Fibroblast of the aortic adventitia (primary cell): ENCODE measurements at places on chromosomes 16 and 17.
A peak's percentile ranks its signal among the peaks of the same experiment; 100 is the strongest.

GRCh38 chr17:18038149-18038850 lies 668 bp downstream of the ATPAF2 start:
- no peak for DNase-seq

DNA sequence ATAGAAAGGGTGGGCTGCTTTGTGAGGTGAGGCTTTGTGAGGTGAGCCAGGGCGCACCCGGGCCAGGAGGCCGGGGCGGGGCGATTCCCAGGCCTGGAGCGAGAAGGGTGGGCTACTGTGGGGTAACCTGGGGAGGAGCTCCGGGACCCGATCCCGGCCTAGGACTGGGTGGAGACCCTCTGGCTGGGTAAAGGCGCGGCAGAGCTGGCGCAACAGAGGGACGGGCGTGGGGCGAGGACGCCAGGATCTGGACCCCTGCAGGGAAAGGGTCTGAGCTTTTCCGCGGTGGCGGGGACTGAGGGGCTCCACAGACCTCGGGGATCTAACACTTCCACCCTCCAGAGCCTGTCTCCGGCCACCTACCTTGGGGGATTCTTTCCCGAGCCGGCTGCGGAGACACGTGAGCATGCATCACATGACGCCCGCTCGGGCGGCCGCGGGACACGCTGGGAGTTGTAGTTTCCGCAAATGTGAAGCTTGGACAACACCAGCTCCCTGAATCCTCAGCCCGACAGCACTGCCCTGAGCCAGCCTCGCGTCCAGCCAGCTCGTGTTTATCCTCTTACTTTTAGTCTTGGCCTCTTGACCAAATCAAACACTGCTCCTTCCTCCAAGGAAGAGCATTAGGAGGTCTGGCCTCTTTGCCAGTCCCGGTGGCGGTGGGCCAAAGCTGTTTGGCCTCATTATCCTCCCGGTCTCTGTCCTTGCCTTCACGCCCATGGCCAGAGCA lies at the start of gene SLC38A7:
Gene SLC38A7 (minus strand): TSS at position 417 of the 730 bp plus-strand sequence. CDS start 4,644 bp downstream, outside the sequence.
- peak; percentile 82 for DNase-seq

GRCh38 chr16:918068-918467 lies 52.7 kb downstream of the LMF1 start:
- DNase-seq = no peak

DNA sequence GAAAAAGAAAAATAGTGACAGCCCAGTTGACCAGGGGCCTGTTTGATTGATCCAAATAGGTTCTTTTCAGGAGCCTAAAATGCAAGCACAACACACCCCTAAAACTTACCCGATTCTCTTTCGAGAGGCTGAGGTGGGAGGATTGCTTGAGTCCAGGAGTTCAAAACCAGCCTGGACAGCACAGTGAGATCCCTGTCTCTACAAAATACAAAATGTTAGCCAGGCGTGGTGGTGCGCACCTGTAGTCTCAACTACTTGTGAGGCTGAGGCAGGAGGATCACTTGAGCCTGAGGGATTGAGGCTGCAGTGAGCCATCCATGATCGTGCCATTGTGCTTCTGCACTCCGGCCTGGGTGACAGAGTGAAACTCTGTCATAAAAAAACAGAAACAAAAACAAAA lies 1.5 kb upstream of the KIF19 start:
- DNase-seq = no peak

- peak; percentile 2 for DNase-seq
These were observed 308.7 kb upstream of the TNRC6C start for GRCh38 chr17:77649717-77650211.

DNA sequence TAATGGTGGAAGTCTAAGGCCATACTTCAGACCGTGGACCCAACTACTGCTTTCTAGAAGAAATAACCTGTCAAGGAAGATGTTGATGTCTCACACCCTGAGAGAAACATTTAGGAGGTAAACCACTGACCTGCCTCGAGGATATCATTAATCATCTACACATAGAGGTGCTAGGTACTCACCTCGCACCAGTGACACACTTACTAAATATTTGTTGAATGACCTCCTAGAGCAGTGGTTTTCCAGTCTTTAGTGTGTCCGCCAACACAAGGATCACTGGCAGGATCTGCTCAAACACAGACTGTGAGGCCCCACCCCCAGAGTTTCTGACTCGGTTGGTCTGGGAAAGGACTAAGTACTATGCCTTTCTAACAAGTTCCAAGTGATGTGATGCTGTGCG lies 197.4 kb upstream of the CACNG5 start:
- no peak for DNase-seq

GRCh38 chr16:87210894-87211293 lies 106.3 kb downstream of the C16orf95 start:
- peak; percentile 77 for DNase-seq

GRCh38 chr17:68599091-68599490 lies 2.1 kb downstream of the FAM20A start:
- DNase-seq = peak; percentile 84

GRCh38 chr17:32482568-32483320 lies 4.0 kb upstream of the CDK5R1 start:
- DNase-seq = no peak

DNA sequence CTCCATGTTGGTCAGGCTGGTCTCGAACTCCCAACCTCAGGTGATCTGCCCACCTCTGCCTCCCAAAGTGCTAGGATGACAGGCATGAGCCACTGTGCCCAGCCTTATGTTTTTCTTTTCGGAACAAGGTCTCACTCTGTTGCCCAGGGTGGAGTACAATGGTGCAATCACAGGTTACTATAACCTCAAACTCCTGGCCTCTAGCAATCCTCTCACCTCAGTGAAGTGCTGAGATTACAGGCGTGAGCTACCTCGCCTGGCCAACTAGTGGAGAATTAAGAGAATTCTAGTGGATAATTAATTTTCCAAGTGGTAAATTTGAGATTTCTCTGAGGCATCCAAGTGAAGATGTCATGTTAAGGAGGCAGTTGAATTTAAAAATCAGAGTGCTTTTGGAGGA lies 2.9 kb upstream of the FBXO47 start:
- DNase-seq = no peak

- no peak for DNase-seq
These were observed 42.2 kb downstream of the ABAT start for GRCh38 chr16:8716592-8716991.

GRCh38 chr16:11114366-11115164 lies 141.4 kb downstream of the SOCS1 start:
- DNase-seq = no peak

- DNase-seq = no peak
These were observed at the start of gene ALOX12 for GRCh38 chr17:6995500-6996255. TSS of gene ALOX12 (plus strand) at chr17:6996049. CDS start at chr17:6996118, 69 bp downstream.

GRCh38 chr16:81502396-81503070 lies 57.9 kb downstream of the CMIP start:
- no peak for DNase-seq

- no peak for DNase-seq
These were observed 26.5 kb downstream of the GJD3 start for GRCh38 chr17:40338058-40338457.

GRCh38 chr17:62981933-62982332 lies 15.9 kb downstream of the TANC2 start:
- no peak for DNase-seq

GRCh38 chr17:7555320-7555948 lies 3.1 kb upstream of the TNFSF13 start:
- DNase-seq = no peak

DNA sequence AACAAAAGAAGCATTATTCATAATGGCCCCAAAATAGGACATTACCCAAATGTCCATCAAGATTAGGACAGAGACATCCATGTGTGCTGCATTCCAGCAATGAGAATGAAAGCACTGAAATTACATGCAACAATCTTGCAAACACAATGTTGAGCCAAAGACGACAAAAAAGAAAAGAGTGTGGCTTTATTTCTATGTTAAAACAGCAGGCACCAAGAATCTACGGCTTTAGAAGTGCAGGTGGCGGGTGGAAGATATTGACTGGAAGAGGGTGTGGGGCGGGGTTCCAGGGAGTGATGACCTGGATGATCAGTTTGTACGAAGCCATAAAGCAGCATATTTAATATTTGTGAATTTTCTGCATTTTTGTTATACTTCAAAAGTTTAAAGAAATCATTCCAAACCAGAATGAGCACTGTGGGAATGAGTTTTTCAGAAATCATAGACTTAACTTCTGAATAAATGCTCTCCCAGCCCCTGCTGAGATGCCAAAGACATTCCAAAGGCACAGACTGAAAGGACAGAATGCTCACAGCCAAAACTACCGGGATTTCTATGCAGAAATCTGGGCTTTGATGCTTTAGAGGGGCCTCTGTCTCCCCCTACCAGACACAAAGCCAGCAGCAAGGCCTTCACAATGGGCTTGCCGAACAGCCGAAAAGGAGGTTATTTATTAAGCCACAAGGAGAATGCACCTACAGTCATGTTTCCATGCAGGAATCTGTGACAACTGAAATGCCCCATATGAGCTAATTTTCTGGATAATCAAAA lies 361.6 kb downstream of the GRIN2A start:
- no peak for DNase-seq

DNA sequence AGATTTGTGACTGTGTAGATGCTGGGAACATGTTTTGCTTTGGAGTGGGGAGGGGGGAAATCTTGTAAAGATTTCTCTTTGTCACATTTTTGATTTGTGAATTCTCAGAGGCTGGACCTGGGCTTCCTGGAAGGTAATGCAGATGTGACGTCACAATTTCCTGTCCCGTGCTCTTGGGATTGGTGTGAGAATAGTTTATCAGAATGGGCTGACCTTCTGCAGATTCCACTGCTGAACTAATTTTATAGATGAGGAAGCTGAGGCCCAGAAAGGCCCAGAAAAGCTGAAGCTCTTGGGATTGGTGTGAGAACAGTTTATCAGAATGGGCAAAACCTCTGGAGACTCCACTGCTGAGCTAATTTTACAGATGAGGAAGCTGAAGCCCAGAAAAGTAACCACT lies 34.0 kb downstream of the HS3ST3B1 start:
- DNase-seq = no peak

DNA sequence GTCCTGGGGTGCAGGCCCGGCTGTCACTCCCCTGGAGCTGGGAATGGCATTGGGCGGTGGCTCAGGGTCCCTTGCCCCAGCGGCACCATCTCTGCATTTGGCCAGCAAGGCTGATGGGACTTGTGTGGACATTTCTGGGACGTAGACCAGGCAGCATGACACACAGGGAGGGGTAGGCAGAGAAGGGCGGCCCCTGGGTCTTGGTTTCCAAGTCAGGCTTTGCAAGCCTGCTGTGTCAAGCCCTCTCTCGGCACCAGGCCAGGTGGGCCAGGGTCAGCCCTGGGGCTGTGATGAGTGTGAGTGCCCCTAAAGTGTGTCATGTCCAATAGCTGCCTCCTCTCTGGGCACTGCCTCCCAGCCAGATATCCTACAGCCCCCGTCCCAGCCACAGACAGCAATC lies 335.2 kb downstream of the SEC14L1 start:
- DNase-seq = no peak

- DNase-seq = no peak
These were observed 5.3 kb downstream of the KRT28 start for GRCh38 chr17:40794466-40794865.

- DNase-seq = peak; percentile 52
These were observed 145.3 kb downstream of the IRF8 start for GRCh38 chr16:86044241-86044671.

DNA sequence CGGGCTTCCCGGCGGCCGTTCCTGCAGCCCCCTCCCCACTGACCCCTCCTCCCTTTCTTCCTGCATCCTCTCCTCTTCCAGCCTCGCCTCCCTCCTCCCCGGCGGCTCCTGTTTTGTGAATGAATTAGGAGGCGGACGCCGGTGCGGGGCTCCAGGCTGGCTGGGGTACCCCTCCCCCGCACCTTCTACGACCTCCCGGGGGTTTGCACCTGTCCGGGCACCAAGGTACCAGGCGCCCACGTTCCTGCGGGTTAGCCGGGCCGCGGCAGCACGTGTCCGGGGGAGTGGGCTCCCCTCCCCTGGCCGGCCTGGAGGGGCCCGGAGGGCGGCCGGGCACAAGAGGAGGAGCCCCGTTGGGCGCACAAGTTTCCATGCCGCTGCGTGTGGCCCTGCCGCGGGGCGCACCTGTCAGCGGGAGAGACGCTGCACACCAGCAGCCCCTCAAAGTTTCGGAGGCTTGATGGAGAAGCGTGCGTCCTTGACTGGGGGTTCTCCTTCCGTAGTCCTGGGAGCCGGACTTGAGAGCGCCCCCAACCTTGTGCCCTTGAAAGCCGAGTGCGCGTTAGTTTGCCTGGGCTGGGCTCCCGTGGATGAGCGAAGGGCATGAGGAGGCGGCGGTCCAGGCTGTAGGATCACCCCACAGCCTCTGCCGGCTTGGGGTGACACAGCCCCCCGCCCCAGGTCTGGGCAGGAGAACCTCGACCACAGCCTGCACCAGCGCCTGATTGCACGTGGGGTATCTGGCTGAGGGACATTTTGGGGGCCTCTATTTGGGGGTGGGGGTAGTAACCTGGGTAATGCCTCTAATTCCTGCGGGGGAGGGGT lies 1.2 kb downstream of the HAS3 start:
- DNase-seq = no peak

GRCh38 chr16:80208015-80208414 lies 332.8 kb upstream of the DYNLRB2 start:
- DNase-seq = no peak

GRCh38 chr17:59776577-59776976 lies 69.1 kb downstream of the VMP1 start:
- DNase-seq = no peak

DNA sequence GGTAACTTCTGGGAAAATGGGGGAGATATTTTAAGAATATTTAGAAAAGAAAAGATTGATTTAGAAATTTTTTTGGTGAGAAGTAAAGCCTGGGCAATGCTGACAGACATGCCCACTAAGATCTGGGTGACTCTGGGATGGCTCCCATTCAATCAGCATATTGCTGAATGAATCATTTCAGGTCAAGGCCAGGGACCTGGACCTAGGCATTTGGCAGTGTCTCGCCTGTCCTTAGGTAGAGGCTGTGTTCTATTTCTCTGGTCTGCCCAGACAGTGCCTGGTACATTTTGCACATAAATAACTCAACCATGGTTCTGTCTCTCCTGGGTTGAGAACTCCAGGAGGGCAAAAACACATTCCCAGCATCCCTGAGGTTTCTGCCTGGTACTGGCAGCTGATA lies 39.9 kb downstream of the SMPD3 start:
- DNase-seq = no peak

DNA sequence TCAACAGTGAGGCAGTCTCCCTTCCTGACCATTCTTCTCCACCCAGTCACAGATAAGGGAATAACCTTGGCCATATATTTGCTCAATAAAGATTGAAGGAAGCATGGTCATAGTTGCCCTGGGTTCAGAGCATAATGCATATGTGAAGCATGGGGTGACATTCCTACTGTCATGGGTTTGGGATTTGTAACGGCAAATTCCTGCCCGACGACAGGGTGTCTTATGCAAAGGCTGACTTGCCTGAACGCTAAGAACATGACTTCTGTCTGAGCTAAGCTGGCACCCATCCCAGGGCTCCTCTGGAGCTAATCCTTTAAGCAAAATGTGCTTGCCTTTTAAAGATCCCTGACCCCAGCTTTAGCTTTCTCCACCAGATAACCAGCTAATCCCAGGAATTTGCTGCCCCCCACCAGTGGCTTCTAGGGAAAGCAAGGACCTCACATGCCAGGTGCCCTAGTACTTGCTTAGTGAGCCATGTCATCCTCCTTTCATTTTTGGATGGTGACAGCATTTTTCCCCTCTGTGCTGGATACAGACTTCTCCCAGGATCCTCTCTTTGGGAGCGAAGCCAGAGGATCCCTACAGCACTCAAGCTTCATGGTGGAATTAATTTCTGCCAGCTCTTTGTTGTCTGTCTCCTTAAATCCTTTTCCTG lies 11.7 kb downstream of the SLC7A6OS start:
- peak; percentile 77 for DNase-seq
